ENCODE measurements at places on chromosomes 4 and X. TPM values are rescaled to one million over a fixed set of nuclear protein-coding genes. Genes with fewer than 3 reads are reported as not detected.

- no peak for DNase-seq
These were observed 64.9 kb downstream of the ABLIM2 start for GRCh38 chr4:8093587-8094274.

DNA sequence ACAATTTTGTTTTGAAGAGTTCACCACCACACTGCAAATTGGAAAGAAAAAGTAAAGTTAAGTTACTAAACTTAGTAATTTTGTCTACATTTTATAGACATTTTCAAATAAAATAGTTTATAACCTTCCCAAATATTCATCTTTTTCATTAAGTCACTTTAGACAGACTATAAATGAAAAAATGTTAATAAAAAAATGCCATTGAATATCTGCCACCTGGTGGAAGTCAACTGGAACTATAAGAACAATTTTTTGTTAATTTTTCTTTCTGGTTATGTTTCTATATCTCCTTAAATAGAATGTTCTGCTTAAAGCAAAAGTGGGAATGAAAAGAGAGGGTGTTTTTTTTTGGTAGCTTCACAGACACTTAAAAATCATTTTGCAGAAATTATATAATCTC is 534.4 kb upstream of the PCDH10 start:
- DNase-seq: no peak

GRCh38 chr4:21181716-21182115 is 481.5 kb downstream of the PACRGL start:
- no peak for DNase-seq

DNA sequence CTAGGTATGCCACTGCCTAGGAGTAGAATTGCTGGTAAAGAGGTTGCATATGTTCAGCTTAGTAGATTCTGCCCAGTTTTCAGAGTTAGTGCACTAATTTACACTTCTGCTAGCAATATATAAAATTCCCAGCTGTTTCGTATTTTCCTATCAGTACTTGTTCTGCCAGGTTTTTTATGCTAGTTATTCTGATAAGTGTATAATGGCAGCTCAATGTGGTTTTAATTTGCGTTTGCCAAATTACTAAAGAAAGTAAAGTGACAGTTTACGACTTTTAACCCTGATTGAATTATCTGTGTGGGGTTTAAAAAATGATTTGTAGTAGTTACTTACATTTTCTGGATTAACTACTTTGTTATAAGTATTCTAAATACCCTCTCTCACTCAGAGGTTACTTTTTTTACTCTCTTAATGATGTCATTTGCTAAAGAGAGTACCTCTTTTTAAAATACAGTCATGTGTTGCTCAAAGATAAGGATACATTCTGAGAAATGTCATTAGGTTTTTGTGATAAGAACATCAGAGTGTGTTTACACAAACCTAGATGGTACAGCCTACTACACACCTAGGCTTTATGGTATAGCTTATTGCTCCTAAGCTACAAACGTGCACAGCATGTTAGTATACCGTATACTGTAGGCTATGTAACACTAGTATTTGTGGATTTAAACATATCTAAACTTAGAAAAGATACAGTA is 363.2 kb downstream of the IL15 start:
- DNase-seq: no peak

- DNase-seq: no peak
These were observed 518.7 kb downstream of the GRXCR1 start for GRCh38 chr4:43411226-43411625.

DNA sequence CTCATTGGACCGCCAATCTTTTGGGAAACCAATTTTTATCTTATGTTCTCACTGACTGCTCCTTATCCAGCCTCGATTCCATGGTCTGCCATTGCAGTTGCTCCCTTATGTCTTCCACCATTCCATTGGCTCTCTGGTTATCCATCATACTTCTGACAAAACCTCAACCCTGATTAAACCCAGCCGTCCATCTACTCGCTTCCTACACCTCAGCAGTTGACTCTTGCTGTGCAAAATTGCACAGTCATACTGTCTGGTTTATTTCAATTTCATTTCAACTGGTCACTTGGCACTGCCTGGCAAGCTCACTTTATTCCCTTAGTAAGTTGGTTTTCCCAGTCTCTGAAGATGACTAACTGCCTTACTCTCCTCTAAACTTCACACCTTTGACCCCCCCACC is 26.2 kb downstream of the ARL9 start:
- DNase-seq: no peak

DNA sequence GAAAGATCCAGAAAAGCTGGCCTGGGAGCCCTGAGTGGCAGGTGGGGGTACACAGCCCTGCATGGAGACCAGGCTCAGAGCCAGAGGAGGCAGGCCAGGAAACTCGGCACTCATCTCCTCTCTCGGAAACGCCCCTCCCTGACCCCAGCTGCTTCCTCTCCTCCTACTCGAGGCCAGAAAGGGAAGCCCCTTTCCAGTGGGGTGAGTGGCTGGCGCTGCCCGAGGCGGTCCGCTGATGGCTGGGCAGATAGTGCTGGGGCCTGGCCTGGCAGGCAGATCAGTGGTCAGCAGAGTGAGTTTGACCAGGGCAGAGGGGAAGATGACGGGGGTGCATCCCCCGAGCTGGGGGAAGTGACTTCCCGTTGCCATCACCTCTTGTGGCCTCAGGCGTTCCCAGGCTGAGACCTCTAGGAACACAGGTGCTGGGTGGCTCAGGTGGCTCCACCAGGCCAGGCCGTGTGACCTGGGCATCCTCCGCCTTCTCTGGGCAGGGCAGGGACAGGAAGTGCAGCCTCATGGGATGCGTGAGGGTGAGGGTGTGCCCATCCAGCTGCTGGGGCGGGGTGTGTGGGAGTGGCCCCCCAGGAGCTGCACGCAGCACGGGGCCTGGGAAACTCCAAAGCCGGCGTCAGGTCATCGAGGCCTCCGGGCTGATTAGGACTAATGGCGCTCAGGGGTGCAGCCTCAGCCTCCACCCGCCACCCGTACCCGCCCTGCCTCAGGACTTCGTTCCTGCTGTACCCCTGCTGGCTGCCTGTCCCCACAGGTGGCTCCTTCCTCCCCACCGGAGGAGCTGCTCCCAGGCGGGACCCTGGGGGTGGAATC is 5.7 kb downstream of the SH3BP2 start:
- peak; percentile 73 for DNase-seq

DNA sequence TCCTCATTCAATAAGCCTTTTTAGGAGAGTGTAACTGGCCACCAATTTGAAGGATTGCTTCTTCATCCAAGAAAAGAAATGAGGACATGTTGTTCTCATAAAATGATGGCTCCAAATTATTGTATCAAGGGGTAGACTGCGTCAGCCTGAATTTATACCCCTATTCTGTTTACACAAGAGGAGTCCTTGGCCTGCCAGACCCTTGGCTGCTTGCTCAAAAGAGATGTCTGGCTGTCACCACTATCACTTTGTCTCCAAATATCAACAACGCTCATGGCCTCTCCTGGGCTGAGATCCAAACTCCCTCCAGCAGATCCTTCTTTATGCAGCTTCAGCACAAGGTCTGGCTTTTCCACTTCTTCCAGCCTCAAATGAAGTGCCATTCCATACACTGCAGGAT is 127.9 kb downstream of the OR13H1 start:
- DNase-seq: no peak

- no peak for DNase-seq
These were observed 319.9 kb downstream of the GABRG1 start for GRCh38 chr4:45803994-45804393.

- DNase-seq: no peak
These were observed 239.6 kb downstream of the PARM1 start for GRCh38 chr4:75172551-75172950.

- no peak for DNase-seq
These were observed 194.6 kb downstream of the MAML3 start for GRCh38 chr4:139959396-139959795.

DNA sequence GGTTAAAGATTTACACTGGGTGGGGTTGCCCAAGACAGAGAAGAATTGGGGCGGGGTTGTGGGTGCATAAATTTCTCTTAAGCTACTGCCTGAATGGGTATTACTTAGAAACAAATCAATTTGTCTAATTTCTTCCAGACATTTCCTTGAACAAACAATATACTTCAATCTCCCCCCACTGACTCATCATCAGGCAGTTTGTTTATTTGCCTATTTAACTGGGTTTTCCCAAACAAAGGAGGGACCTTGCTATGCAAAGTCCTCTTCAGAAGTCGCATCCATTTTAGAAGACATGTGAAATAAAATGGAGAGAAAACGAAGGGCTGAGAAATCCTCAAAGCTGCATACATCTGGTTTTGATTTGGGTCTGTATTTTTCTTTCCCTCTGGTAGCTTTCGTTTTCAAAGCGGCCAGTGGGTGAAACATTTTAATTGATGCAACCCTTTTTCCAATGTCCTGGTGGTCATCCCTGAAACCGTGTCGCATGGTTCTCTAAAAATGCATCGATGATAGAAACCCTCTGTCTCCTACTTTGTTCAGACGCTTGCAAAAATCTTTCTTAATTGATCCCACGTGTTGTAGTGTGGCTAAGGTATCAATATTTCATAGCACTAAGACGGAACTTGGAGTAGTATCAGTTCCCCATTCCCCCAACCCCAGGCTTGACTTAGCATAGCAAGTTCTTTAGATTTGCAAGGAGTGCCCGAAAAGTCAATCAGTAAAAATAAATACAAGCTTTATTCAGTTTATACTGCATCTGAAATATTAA is 115.1 kb upstream of the MXRA5 start:
- DNase-seq: no peak

GRCh38 chrX:79630033-79631009 is 263.2 kb upstream of the ITM2A start:
- no peak for DNase-seq

Gene HHIP
- total RNA-seq: not detected

Gene VCX3A
- not detected for total RNA-seq

Gene TRPC5OS
- not detected for total RNA-seq

Gene TNIP3
- total RNA-seq: 2.5 TPM

Gene SASH3
- total RNA-seq: 392 TPM

Gene SLIT2
- total RNA-seq: not detected

Gene F8
- total RNA-seq: 4.6 TPM
